ENCODE measurements at places on chromosomes 2 and 18. TPM values are rescaled to one million over a fixed set of nuclear protein-coding genes. Genes with fewer than 3 reads are reported as not detected.
A peak's percentile ranks its signal among the peaks of the same experiment; 100 is the strongest.

Gene AGAP1
- total RNA-seq = 28.9 TPM

Gene SLC4A5
- total RNA-seq = 5.3 TPM

Gene BOLL
- total RNA-seq = not detected

Gene MAP2
- total RNA-seq = 10.5 TPM

Gene EFHD1
- total RNA-seq = 42.2 TPM

Gene PAX3
- 0.48 TPM for total RNA-seq

Gene THSD7B
- 1.2 TPM for total RNA-seq

Gene COA5
- total RNA-seq = 19.5 TPM

- DNase-seq = no peak
Observed at GRCh38 chr2:21406911-21407310, 283.1 kb downstream of the TDRD15 start.

DNA sequence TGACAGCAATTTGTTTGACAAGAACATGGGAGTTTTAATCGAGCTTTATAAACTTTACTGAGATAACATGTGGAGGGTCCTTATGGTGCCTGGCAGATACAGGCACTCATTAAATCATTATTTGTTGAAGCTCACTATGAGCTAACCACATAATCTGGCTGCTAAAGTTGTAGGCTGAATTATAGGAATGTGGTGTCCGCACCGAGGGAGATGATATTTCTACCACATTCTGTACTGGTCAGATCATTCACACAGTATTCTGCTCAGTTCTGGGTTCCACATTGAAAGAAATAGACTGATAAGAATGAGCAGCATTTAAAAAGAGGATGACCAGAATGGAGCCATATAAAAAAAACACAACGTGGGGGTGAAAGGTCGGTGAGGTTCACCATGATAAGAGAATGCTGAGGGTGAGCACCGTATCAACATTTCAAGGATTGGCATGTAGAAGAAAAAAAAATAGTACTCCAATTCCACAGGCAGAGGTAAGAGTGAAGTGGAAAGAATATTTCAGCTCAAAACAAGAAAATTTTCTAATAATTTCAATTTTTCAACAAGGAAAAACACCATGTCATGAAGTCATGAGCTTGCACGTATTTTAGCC, 54.4 kb downstream of the TMEFF2 start:
- DNase-seq = no peak

DNA sequence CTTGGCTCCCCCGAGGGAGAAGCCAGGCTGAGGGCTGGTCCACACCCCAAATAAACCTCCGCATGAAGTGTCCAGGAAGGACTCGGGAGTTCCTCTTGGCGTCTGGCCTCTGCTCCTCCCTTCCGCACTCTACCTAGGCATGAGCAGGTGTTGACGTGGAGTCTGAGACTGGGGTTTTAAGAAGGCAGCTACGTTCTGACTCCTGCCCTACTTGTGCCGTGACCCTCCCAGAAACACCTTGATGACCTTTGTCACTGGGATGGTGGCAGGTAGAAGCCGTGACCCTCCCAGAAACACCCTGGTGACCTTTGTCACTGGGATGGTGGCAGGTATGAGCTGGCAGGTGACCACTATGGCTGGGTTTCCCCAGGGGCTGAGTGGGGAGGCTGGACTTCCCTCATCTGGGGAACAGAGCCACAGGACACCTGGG, 54.8 kb downstream of the HS6ST1 start:
- DNase-seq = peak; percentile 50

DNA sequence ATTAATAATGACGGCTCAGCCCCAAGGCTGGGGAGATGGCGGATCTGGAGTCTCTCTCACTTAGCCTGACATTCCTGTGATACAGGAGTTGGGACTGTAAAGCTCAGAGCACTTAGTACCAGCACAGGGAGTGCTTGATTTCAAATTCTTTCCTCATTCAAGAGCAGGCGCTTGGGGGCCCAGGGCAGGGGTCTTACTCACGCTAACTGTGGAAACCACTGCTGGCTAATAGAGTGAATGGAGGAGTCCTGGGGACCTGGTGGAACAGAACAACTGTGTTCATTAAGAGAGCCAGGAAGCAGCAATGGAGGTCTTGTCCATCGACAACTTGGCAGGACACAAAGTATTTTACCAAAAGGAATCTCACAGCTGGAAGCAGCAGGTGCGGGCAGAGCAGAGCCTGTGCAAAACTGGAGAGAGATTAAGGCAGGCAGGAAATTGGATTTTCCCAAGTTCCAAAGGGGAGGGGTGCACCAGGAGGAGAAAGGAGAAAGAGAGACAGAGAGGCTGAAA, 358.9 kb downstream of the TNS1 start:
- no peak for DNase-seq

DNA sequence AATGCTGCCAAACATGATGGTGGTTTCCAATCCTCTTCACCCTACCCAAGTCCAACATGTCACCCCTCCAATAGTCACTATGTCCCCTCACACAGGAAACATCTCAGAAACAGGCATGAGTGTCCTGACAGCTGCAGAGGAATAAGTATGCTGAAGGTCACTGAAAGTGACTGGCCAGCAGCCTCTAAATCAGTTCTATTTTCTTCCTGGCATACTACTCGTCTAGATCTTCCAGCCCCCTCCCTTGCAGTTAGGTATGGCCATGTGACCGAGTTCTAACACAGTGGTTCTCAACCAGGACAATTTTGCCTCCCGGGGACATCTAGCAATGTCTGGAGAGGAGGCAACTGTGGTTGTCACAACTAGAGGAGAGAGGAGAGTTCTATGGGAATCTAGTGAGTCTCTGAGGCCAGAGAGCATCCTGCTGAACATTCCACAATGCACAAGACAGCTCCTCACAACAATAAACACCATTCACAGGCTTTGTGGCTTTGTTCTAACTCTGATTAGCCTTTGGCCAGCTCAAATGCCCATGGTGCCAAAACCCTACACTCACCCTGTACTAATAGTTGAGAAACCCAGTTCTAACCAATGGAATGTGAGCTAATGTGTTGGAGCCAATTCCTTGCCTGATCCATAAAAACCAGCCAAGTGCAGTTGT, 12.6 kb upstream of the ID2 start:
- DNase-seq = no peak

- DNase-seq = no peak
Observed at GRCh38 chr2:101901241-101901640, 90.5 kb upstream of the IL1R2 start.

GRCh38 chr2:84052913-84053312, 406.2 kb downstream of the SUCLG1 start:
- DNase-seq = no peak

DNA sequence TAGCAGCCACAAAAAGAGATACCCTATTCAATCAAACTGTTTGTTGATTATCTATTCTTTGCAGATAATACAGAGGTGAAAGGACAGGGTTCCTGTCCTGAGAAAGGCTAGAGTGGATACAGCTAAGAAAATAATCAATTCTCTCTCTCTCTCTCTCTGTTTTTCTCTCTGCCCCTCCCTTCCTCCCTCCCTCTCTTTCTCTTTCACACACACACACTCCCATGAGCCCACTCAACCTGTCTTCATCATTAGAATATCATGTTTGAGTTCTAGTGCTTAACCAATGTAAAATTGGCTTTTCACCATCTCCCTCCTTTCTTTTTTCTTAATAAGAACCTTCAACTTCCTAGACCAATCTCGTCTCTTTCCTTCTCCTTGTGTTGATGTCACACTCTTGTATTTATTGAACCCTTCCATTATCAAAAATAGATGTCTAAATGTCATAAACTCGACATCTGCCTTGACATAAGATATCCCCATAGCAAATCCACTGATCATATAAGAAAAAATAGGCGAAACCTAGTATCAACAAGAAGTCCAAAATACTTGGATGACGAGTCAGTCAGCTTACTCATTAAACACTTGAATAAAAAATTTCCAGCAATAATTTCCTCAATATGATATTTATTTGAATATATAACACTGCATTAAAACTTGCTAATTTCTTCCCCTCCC, 42.8 kb upstream of the CYTIP start:
- no peak for DNase-seq

- peak; percentile 61 for DNase-seq
Observed at GRCh38 chr2:237547841-237548416, 18.4 kb upstream of the PRLH start.

DNA sequence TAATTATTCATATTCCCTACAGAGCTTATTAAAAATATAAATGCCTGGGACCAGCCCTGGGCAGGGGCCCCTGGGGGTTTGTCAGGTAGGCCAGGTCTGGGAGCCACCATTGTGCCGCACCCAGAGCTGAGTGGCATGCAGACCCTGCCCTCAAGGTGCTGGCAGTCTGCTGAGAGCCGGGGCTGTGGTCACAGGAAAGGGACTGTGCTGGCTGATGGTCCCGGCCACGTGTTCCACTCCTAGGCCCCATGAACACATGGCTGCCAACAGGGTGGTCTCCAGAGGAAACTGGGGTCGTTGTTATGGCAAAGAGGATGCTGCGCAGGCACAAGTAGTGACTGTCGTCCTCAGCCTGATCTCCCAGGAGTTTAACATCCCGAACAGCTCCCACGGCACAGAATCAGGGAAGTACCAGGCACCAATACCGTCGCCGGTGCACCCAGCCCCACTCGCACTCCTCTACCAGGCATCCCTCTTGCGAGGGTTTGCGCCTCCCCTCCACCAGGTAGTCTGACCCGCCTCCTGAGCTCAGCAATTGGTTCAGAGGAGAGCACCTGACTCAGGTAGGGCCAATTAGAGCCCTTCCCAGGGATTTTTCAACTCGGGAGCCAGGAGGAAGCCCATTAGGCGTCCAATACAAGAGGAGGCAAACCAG, 39.2 kb upstream of the BIN1 start:
- peak; percentile 62 for DNase-seq

DNA sequence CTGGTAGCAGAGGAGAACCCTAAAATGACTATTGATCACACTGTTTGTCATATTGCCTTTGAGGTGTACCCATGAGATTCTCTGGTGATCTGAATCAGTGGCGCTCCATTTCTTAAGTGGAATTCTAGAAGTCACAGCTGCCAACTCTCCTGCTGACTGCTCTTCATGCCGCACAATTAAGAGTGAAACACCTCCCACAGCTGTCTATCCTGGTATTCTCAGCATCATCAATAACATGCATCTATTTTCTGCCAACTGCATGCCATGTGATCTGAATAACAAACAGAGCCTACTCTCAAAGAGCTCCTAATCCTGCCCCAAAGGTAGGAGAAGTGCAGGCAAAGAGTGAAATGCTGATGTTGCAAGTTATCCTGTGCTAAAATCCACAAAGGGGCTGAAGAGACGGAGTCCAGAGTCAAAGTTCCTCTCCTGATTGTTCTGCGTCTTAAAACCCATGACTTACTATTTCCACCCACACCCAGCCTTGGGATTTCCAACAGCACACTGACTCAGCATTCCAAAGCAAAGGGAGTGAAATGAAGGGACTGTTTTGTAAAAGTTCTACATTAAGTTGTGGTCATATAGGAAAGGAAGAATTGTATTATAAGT, 13.7 kb upstream of the DAPL1 start:
- no peak for DNase-seq

- no peak for DNase-seq
Observed at GRCh38 chr2:216012830-216013079, 596 bp downstream of the MREG start.

- no peak for DNase-seq
Observed at GRCh38 chr2:64593035-64593655, 60.6 kb downstream of the SERTAD2 start.
